ENCODE measurements at places on chromosomes 12 and 14.
A peak's percentile ranks its signal among the peaks of the same experiment; 100 is the strongest.

DNA sequence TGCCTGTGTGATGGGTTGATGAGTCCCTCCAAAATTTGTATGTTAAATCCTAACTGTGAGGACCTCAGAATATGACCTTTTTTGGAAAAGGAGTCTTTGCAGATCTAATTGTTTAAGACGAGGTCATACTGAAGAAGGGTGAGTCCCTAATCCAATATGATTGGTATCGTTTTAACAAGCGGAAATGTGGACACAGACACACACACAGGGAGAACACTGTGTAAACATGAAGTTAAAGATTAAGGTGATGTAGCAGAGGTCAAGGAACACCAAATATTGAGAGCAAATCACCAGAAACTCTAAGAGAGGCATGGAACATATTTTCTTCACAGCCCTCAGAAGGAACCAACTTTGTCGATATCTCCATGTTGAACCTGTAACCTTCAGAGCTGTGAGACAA, 1106.7 kb downstream of the SLC6A15 start:
- DNase-seq: no peak
- no peak overlapping the region for H3K27ac ChIP-seq
- H3K36me3 ChIP-seq: no peaks in the 10 kb centered on the region
- no peak overlapping the region for H3K4me3 ChIP-seq
- no peaks in the 10 kb centered on the region for H3K27me3 ChIP-seq

- H3K27ac ChIP-seq: no peak overlapping the region
- H3K36me3 ChIP-seq: no peaks in the 10 kb centered on the region
- DNase-seq: no peak
- H3K4me3 ChIP-seq: no peak overlapping the region
Observed at GRCh38 chr12:112961074-112961473, 17.2 kb upstream of the OAS2 start.

GRCh38 chr12:97397008-97397407, 65.6 kb upstream of the RMST start:
- H3K4me3 ChIP-seq: no peak overlapping the region
- no peaks in the 10 kb centered on the region for H3K36me3 ChIP-seq
- H3K27ac ChIP-seq: no peak overlapping the region
- no peaks in the 10 kb centered on the region for H3K4me1 ChIP-seq
- DNase-seq: no peak
- H3K27me3 ChIP-seq: no peaks in the 10 kb centered on the region

- H3K36me3 ChIP-seq: no peaks in the 10 kb centered on the region
- no peak for DNase-seq
- H3K27ac ChIP-seq: no peak overlapping the region
- H3K27me3 ChIP-seq: no peaks in the 10 kb centered on the region
- H3K4me1 ChIP-seq: no peaks in the 10 kb centered on the region
Observed at GRCh38 chr12:107921062-107921461, 146.6 kb downstream of the ASCL4 start.

DNA sequence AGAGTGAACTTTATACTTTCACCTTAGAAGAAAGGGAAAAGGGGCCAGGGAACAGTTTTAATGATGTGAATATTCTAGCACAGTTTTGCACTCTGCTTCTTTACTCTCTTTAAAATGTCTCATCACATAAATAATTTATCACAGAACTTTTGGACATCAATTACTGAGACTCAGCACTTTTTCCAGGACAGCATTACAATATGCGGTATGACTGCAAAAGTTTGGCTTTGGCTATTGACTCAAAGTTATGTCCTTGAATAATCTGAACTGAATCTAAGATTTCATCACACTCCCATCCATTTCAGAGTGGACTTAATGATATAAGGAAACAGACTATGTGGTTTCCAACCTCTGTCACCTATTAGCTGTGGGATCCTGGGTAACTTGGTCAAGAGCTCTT, 11.7 kb downstream of the CCER1 start:
- no peak overlapping the region for H3K4me3 ChIP-seq
- H3K27me3 ChIP-seq: no peaks in the 10 kb centered on the region
- DNase-seq: no peak
- H3K4me1 ChIP-seq: peaks cover 3% of the 10 kb centered on the region
- H3K36me3 ChIP-seq: no peaks in the 10 kb centered on the region
- H3K27ac ChIP-seq: no peak overlapping the region

GRCh38 chr12:124841558-124841945, 22.1 kb downstream of the SCARB1 start:
- peaks cover 5% of the 10 kb centered on the region for H3K4me1 ChIP-seq
- no peak for DNase-seq
- H3K36me3 ChIP-seq: no peaks in the 10 kb centered on the region
- H3K27ac ChIP-seq: no peak overlapping the region
- H3K27me3 ChIP-seq: no peaks in the 10 kb centered on the region

DNA sequence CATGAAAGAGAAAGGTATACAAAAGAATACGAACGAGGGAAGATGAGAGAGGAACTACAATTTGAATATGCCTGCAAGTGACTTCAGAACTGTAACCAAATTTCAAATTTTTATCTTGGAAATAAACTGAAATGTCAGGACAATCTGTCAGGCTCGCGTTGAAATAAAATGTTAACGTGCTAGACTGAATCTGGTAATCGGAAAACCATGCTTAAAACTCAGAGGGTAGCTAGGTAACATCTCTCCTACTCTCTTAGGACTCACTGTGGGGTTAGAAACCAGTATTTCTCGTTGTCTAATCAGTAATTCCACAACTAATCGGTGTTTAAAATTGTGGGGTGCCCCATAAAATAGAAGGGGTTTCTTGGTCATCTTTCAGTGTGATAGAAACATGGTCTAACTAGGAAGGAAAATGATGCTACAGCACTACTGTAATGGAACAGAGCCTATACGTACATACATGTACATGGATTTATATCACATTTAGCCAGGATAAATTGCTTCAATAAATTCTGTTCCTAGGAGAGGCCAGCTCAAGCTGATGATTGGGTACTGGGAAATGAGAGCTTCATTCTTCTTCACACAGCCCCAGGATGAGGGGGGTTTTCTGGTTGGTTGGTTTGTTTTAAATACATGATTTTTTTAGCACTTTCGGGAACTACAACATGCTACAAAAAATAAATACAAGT, 23.9 kb downstream of the ATF7 start:
- H3K4me1 ChIP-seq: no peaks in the 10 kb centered on the region
- 0 out of 2 replicates have a peak, but pooled peaks cover 3% of the 10 kb centered on the region for H3K36me3 ChIP-seq
- no peak overlapping the region for H3K4me3 ChIP-seq
- no peak overlapping the region for H3K27ac ChIP-seq

- H3K36me3 ChIP-seq: no peaks in the 10 kb centered on the region
- no peaks in the 10 kb centered on the region for H3K27me3 ChIP-seq
- H3K4me1 ChIP-seq: no peaks in the 10 kb centered on the region
- H3K4me3 ChIP-seq: no peak overlapping the region
- peak; percentile 77 for DNase-seq
- H3K27ac ChIP-seq: no peak overlapping the region
Observed at GRCh38 chr12:32444895-32445294, 45.5 kb downstream of the FGD4 start.

DNA sequence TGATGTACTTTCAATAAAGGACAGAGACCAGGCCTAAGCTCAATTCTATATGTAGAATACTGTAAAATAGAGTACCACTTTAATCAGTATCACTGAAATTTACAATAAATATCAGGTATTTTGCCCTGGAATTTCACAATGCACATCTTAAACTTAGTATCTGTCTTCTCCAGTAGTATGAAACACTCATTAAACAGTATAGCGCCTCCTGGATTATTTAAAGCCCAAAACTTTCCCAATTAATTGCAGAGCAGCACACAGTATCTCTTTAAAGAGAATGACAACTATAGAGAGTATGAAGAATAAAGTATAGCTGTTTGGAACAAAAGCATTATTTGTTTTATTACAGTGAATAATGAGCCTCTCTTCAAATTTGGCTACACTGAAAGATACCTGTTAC, 80.2 kb downstream of the BHLHE41 start:
- no peaks in the 10 kb centered on the region for H3K27me3 ChIP-seq
- peaks cover 14% of the 10 kb centered on the region for H3K4me1 ChIP-seq
- no peak for DNase-seq
- no peaks in the 10 kb centered on the region for H3K36me3 ChIP-seq

DNA sequence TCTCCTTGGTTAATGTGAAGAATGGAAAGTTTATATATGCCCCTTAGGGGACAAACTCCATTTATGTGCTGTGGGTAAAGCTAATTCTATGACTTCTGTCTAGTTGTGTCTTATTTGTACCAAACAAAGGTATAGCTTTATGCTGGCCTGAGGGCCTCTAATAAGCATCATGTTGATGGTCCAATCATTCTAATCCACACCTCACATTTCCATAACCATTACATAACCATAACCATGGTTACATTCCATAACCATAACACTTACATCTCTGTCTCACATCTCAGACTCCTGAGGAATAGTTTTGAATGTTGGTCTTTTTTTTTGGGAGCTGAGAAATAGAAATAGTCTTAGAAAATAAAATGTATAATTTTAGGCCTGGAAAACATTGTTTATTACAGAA, 1097.1 kb downstream of the FLRT2 start:
- no peaks in the 10 kb centered on the region for H3K4me1 ChIP-seq
- no peaks in the 10 kb centered on the region for H3K27me3 ChIP-seq

DNA sequence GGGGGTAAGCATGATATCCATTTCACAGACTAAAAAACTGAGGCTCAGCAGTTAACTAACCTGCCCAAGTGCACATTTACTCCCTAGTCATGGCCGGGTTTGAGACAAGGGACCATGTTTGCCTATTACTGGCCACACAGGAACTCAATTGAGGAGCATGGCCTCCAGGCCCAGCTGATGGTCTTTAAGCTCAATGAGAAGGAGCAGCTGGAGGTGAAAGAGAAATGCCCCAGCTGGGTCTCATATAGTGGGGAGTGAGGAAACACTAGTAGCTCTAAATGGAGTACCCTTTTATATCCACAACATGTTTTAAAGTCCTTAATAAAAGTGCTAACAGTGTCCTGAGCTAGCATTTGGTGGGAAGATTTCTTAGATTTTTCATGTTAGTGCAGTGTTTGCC, 1.6 kb downstream of the TDP1 start:
- H3K36me3 ChIP-seq: peaks cover 3% of the 10 kb centered on the region
- no peak for DNase-seq
- no peak overlapping the region for H3K4me3 ChIP-seq
- H3K27me3 ChIP-seq: no peaks in the 10 kb centered on the region

DNA sequence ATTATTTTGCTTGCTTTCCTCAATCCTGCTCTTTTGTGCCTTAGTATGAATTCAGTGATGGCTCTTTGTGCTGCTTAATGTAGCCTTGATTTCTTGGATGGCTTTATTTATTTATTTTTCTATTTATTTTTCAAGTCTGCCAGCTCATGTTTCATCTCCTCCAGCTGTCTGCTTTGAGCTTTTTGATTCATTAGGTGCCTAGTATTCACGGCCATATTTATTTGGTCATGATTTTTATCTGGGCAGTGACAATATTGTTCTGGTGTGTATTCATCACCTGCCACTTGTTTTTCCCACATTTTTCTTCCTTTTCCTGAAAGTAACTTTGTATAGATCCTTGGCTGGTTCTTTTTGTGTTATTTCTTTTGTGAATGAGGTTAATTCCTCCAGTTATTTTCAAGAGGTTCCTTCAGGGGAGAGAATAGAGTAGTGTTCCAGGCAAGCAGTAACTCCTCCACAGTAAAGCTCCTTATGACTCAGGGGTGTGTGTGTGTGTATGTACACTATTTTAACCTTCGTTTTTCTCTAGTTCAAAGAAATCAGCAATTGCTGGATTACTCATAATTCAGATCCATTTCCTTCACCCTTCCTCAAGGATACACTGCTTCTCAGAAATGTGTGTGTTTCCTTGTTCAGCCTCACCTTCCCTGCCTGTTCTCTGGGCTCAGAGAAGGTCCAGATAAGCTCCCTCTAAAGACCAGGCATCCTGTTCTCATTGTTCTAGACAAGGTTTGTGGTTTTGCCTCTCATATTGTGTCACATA, 51.6 kb upstream of the PMCH start:
- H3K36me3 ChIP-seq: no peaks in the 10 kb centered on the region
- DNase-seq: peak; percentile 27
- H3K4me1 ChIP-seq: no peaks in the 10 kb centered on the region
- no peak overlapping the region for H3K4me3 ChIP-seq

DNA sequence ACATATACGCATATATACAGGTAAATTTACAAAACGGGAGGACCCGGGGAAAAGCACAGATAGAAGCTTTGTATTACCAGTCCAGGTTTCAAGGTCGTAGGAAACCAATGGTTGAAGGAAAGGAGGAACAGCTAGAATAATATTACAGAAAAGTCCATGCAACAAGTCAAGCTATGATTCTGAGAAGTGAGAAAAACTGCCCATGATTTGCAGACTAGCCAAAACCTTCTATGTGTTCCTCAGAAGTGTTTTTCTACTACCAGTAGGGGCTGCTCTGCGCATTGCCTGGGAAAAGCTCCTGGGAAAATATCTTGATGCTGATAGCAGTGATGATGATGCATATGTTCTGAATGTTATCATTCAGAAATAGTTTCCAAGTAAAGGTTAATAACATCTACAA, 2.2 kb downstream of the PDZRN4 start:
- no peaks in the 10 kb centered on the region for H3K36me3 ChIP-seq
- no peak overlapping the region for H3K4me3 ChIP-seq
- H3K27ac ChIP-seq: no peak overlapping the region
- H3K4me1 ChIP-seq: no peaks in the 10 kb centered on the region

DNA sequence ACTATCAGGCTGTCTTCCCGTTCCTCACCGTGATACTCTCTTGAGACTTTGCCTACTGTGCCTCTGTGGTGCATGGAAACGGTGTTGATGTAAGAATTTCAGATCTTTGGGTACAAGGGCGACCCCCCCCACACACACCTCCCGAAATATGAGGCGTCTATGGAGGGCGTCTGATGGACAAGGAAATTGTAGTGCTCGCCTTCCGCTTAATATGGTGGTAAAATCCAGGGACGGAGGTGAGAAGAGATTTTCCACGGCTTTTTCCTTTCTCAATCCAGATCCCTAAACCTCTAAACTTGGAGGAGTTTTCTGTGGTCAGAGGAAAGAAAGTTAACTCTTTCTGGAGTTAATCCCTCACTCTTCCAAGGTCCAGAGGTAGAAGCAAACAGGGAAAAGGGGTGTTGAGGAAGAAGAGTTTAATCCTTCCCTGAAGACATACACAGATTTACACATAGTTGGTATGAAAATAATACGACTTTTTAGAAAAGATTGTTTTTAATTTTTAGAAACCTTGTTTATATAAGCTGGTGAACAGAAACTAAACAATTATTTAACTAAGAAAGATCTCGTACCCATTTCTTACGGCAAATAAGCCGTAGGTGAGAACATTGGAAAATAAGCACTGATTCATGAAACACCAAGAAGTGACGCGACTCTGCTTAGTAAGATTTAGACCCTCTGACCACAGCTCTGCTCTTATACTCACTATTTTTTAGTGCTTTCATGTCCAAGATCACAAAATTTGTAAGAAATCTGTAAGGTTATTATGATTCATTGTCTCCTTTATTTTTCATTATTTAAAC, 23.1 kb upstream of the RNASE12 start:
- no peak overlapping the region for H3K27ac ChIP-seq
- H3K4me3 ChIP-seq: peak overlapping the region; percentile 80
- peaks cover 2% of the 10 kb centered on the region for H3K27me3 ChIP-seq
- H3K4me1 ChIP-seq: no peaks in the 10 kb centered on the region
- DNase-seq: no peak
- H3K36me3 ChIP-seq: no peaks in the 10 kb centered on the region

Data from IMR-90 (cell line).